ENCODE measurements at places on chromosomes 12 and 14.

DNA sequence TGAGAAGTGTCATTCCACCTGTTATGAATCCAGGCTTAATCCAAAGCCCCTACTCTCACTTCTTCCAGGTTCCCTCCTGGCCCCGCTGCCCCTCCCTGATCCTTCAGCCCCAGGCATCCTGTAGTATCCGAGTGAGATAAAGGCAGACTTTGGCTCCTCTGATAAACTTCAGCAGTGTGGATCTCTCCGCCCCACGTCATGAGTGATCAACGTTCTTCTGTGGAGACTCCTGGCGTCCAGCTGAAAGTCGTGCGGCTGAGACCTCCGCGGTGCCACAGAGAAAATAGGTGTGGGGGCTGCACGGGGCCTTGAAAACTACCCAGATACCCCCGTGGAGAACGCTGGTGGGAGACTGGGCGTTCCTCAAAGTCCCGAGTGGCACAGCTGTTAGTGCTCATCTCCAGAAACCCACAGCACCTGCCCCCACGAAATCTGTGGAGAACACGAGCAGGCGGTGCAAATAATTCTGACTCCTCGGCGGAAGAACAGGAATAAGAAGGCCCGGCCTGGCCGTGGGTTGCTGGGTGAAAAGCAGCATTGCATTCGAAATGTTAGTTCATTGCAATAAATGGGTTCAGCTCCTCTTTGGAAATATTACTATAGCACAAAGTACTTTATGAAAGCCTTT is 180.0 kb upstream of the RGS6 start:
- no peak for DNase-seq

GRCh38 chr12:130711756-130712155 is 4.3 kb downstream of the RIMBP2 start:
- no peak for DNase-seq

DNA sequence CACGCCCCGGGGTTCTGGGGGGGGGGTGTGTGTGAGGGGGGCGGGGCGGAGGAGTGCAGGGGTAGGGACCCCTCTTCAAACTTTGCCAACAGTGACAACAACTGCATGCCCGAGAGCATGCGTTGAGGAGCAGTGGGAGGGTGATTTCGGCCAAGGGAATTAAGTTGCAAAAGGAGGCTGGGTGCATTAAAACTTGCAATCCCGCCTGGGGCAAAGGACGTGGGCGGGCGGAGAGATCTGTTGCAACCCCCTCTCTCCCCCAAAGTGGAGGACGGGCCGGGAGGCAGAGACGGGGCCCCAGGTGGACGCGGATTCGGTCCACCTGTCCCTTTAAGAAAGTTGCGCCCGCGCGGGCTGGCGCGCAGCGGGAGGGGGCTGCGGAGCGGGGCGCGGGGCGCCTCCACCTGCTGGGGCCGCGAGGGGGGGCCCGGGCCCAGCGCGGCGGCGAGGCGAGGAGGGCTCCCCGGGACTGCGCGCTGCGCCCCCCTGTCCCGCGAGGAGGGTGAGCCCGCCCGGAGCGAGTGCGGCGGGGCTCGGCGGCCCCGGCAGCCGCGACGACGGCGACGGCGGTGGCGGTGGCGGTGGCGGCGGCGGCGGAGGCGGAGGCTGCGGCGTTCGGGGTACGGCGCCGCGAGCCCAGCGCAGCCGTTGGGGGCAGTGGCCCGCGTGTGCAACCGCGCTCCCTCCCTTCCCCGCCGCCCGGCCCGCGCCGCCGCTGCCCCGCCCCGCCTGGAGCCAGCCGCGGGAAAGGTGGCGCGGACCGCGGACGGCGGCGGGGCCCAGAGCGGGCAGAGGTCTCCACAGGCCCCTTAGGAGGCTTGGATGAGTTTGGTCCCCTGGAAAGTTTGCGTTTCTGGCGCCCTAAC is 530 bp upstream of the FOXN4 start:
- no peak for DNase-seq

DNA sequence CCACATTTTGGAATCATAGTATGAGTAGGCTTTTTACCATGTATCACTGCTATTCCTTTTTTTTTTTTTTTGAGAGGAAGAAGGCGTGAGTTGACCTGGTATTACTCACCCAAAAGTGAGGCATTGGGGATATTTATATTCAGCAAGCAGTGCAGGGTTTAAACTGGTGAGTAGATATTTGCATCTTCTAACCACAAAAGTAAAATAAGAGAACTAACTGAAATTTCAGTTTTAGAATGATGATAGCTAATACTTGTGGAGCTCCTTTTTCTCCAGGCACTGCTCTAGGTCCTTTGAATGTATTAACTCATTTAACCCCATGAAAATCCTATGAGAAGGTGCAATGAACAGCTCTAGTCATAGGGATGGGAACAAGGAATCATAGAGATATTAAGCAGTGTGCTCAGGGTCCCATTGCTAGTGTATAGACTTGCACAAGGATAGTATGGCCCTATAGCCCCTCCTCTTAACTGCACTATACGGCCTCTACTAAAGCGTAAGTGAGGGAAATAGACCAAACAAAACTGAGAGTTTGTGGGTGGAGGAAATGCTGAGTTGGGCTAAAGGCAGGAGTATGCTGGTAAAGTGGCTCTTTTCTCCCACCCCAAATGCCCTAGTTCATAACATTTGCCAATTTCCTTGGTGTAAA is 104.3 kb upstream of the MAX start:
- no peak for DNase-seq

DNA sequence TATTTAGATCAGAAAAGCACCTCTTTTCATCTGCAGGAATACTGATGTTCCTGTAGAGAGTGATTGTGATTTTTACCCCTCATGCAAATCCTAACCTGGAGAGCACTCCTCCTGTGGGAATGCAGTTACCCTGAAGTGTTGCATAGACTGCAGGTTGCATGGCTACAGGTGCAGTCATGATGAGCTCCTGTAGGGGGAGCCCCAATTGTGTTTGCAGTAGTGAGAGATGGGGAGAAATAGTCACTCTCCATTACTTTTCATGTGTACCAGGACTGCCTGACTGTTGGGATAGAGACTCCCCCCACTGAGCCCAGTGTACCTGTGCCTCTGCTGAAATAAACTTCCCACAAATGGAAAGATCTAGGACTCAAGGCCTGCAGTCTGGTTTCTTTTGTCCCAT is 1086.5 kb downstream of the SLC6A15 start:
- no peak for DNase-seq
